ENCODE measurements at places on chromosomes 5 and 9.

DNA sequence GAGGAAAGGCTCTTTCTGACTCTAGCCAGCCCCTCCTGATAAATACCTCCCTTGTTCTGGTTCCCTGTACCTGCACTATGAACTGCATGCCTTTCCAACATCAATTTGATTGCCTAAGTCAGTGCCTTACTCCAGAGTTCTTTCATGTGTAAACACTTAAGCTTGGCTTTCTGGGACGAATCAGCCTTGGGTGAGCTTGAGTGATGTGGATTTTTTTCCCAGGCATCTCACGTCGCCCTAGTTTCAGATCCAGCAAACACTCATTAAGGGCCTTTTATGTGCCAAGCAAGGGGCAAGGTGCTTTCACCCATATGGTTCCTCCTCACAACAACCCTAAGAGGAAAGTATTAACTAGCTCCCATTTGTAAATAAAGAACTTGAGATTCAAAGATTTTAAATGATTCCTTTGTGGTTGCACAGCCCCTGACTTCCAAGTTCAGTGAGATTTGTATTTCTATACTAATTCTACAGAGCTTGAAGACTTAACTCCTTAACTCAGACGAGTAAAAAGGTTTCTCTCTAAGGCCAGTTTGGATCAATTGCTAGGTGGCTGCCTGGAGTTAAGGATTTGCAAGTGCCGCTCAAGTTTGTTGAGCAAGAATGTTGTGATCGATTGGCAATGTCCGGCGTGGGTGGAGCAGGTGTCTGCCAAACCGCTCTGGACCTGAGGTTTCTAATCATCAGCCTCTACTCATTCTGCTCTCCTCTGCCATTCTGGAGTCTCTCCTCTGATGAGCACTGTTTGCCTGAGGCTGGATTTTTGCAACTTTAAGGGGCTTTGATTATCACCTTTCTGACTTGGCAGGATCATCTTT lies 20.2 kb upstream of the TJP2 start:
- no peaks in the 10 kb centered on the region for H3K4me1 ChIP-seq
- no peak overlapping the region for H3K27ac ChIP-seq
- H3K4me3 ChIP-seq, result no peak overlapping the region
- H3K36me3 ChIP-seq, result no peaks in the 10 kb centered on the region

DNA sequence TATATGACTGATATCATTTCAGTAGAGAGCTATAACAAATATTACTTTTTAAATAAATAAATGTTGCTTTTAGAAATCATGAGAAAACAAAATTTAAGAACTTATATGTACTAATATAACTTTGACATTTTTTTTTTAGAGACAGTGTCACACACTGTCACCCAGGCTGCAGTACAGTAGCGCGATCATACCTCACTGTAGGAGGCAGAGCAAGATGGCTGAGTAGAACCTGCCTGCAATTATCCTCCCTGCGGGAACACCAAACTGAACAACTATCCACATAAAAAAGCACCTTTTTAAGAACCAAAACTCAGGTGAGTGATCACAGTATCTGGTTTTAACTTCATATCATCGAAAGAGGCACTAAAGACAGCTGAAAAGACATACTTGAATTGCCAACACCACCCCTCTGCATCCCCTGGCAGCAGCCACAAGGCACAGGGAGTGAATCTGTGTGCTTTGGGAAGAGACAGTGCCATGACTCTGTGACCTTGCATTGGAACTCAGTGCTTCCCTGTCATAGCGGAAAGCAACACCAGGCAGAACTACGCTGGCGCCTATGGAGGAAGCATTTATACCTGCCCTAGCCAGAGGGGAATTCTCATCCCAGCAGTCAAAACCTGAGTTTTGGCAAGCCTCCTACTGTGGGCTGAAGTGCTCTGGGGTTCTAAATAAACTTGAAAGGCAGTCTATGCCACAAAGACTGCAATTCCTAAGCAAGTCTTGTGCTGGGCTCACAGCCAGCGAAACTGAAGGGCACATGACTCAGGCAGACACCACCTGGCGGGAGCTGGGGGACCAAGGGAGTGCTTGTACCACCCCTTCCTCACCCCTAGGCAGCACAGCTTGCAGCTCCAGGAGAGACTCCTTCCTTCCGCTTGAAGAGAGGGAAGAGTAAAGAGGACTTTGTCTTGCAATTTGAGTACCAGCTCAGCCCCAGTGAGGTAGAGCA lies 142.7 kb downstream of the FBXL17 start:
- no peak overlapping the region for H3K4me3 ChIP-seq
- no peak overlapping the region for H3K27ac ChIP-seq
- H3K27me3 ChIP-seq, result no peaks in the 10 kb centered on the region
- H3K36me3 ChIP-seq, result no peaks in the 10 kb centered on the region

- no peak for DNase-seq
- no peak overlapping the region for H3K27ac ChIP-seq
- no peak overlapping the region for H3K4me3 ChIP-seq
- H3K36me3 ChIP-seq, result no peaks in the 10 kb centered on the region
- H3K27me3 ChIP-seq, result peaks cover 72% of the 10 kb centered on the region
Observed at GRCh38 chr9:132413926-132414325, 3.9 kb downstream of the CFAP77 start.

- no peak overlapping the region for H3K27ac ChIP-seq
- no peaks in the 10 kb centered on the region for H3K36me3 ChIP-seq
- H3K4me1 ChIP-seq, result peaks cover 14% of the 10 kb centered on the region
- H3K27me3 ChIP-seq, result peaks cover 29% of the 10 kb centered on the region
- H3K4me3 ChIP-seq, result no peak overlapping the region
Observed at GRCh38 chr9:91536211-91536691, 112.6 kb upstream of the NFIL3 start.

DNA sequence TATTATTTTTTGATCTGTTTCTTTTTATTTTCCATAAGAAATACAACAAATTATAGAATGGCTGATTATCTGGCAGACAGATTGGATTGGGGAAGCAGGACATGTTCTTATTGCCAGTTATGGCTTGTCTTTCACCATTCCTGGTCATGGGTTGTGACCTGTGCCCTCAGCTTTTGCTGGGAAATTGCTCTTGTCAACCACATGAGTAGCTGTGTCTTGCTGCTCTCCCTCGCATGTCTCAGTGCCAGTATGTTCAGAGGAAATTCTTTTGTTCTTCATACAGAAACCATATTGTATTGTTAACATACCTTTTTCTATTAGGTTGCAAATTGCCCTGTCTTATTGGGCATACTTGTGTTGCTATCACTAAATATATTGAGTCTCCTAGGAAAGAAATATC lies 344.1 kb downstream of the OSTF1 start:
- no peaks in the 10 kb centered on the region for H3K36me3 ChIP-seq
- no peak overlapping the region for H3K27ac ChIP-seq
- H3K27me3 ChIP-seq, result peaks cover 4% of the 10 kb centered on the region
- H3K4me1 ChIP-seq, result no peaks in the 10 kb centered on the region
- no peak overlapping the region for H3K4me3 ChIP-seq

DNA sequence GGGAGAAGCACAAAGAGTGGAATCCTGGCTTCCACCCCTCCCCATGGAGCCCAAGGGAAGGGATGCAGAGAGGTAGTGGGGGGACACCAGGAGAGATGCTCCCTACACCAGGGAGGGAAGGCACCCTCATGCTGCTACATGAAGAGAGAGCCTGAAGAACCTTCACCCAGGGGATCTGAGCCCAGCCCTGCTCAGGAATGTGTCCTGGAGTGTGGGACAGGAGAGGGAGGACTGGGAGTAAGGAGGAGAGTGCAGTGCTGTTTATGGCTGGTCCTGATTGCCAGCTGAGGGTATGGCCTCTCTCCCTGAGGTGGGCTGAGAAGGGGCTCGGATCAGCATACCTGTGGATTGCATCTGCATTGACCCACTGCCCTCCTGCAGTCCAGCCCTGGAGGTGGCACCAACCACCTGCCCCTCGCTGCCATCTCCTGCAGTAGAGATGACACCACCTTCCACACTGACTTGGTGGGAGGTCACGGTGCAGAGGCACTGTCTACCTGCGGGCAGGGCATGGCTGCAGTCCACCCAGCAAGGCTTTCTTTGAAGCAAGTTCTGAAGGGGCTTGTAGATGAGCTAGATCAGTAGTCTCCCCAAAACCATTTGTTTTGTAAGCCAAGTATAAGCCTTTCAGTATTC lies 114.9 kb upstream of the SLC25A48 start:
- H3K4me1 ChIP-seq, result no peaks in the 10 kb centered on the region
- no peak overlapping the region for H3K4me3 ChIP-seq
- no peaks in the 10 kb centered on the region for H3K36me3 ChIP-seq
- DNase-seq, result no peak

GRCh38 chr9:23431459-23431858 lies 394.6 kb downstream of the ELAVL2 start:
- no peaks in the 10 kb centered on the region for H3K4me1 ChIP-seq
- H3K27ac ChIP-seq, result no peak overlapping the region
- H3K36me3 ChIP-seq, result no peaks in the 10 kb centered on the region
- no peaks in the 10 kb centered on the region for H3K27me3 ChIP-seq
